Hematopoietic multipotent progenitor cell treated with erythropoietin and hydrocortisone succinate and interleukin-3 and kit ligand, for 17 days (in vitro differentiated cells): ENCODE measurements at places on chromosomes 1 and 21.

DNA sequence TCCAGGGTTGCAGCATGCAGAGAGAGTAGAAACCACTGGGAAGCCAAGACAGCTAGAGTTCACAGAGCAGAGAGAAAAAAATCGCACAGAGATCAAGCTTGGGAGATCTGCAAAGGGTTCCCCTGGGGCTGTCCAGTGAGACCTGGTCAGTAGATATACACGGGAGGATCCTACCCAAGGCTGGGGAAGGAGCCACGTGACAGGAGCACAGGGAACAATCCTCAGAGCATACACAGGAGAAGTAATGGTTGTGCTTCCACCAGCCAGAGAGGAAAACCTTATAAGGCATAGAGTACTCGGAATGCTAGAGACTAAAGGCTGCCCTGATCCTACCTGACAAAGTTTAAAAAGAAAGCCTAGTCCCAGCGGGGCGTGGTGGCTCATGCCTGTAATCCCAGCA lies 53.9 kb downstream of the GABPA start:
- DNase-seq = no peak

GRCh38 chr1:200636681-200637080 lies 16.1 kb upstream of the KIF14 start:
- no peak for DNase-seq

DNA sequence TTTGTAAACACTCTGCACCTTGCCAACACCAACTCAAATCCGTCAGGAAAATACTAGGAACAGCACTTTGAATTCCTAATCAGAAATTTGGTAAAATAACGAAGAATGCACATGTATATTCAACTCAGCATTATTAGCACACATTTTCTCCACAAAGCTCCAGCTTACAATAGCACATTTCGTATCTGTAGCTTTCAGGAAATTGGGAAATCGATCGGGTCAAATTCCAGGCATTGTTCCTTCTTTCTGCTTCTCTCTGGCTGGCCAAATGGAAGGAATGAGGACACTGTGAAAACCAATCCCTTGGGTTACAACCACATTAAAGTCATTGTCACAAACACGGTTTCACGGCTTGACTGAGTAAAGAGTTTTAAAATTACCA lies 58.6 kb downstream of the NPHP4 start:
- no peak for DNase-seq

DNA sequence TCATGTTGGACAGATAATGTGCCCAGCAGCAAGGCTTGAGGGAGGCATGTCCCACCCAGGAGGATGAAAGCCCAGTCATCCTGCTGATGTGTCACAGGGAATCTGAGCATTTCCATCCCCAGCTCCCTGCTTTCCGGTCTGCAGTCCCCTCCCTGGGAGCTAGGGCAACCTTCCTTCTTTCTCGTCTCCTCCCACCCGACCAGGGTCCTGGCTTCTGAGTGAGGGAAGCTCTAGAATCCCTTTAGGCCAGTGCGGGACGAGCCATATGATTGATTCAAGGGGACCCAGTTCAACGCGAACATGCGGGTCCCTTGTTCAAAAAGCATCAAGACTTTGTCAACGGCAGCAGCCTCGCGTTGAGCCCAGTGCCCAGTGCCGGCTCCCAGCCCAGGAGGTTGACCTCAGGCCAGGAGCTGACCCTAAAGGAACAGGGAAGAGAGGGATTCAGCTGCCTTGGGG lies 96.7 kb upstream of the TMPRSS2 start:
- no peak for DNase-seq
